Left forelimb (tissue), 1 donor: ENCODE measurements at places on chromosomes 13 and 19.

DNA sequence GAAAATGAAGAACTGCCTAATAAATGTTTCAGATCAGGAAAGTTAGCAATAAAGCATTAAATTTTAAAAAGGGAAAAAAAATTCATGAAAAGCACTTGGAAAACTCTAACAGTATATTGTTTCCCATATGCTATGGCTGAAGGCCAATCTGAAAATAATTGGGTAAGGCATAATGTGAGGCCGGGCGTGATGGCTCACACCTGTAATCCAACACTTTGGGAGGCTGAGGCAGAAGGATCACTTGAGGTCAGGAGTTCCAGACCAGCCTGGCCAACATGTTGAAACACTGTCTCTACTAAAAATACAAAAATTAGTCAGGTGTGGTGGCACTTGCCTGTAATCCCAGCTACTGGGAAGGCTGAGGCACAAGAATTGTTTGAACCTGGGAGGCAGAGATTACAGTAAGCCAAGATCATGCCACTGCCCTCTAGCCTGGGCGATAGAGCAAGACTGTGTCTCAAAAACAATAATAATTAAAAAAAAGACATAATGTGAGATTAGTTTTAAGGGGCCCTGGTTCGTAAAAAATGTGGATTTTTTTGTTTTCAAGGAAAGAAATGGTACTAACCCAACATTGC, 15.2 kb downstream of the INTS6 start:
- DNase-seq: no peak

DNA sequence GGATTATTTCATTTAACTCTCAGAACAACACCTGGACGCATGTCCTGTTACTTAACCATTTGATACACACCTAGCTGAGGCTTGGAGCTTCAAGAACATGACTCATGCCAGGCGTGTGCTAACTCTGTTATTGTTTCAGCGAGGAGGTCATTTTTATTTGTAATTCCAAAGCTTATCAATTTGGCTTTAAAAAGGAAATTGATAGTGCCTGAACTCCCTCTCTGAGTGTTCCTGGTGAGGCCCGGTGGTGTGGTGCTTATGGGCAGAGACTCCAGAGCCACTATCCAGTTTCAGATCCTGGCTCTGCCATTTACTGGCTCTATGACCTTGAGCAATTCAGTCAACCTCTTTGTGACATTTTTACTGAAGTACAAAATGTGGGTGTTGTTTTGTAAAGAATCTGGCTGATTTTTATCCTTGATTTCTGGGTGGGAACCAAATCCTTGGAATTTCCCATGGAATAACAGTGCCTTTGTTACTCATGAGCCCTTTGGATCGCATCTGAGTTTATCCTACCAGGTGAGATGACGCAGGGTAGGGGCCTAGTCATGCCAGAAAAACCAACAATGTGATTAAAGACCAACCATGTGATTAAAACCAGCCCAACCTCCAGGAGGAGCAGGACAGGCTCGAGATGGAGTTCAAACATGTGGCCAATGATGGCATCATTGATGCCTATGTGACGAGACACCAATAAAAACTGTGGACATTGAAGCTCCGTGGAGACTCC, 198.8 kb downstream of the MYO16 start:
- DNase-seq: no peak

- DNase-seq: no peak
Measured at GRCh38 chr13:58698531-58698930, 1067.0 kb downstream of the PCDH17 start.

GRCh38 chr19:47540748-47541147, 25.9 kb upstream of the NAPA start:
- no peak for DNase-seq

DNA sequence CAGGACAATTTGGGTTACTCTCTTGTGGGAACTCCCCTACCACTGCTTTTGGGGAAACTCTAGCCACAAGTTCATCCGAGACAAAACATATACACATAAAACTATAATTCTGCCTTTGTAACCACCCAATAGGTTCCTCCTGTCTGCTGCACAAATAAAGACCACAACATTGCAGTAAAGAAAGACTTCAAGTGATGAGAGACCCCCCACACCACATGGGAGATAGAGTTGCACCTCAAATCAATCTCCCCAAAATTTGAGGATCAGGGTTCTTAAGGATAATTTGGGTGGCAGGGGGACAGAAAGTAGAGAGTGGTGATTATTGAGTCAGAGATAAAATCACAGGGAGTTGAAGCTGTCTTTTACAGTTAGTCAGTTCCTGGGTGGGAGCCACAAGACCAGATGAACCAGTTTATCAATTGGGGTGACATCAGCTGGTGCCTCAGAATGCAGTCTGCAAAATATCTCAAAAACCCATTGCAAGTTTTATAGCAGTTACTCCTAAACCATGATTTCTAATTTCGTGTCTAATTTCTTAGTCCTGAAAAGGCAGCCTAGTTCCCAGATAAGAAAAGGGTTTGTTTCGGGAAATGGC, 1348.5 kb downstream of the PCDH9 start:
- DNase-seq: no peak

- no peak for DNase-seq
Measured at GRCh38 chr13:27487776-27488175, 37.4 kb upstream of the MTIF3 start.
